NCI-H2227 treated with DMSO at 0.1 percent for 48 hours (cell line): ENCODE measurements at places on chromosomes 7 and 10.

- DNase-seq: peak; percentile 4
Measured at GRCh38 chr7:1432411-1433082, 26.7 kb downstream of the MICALL2 start.

DNA sequence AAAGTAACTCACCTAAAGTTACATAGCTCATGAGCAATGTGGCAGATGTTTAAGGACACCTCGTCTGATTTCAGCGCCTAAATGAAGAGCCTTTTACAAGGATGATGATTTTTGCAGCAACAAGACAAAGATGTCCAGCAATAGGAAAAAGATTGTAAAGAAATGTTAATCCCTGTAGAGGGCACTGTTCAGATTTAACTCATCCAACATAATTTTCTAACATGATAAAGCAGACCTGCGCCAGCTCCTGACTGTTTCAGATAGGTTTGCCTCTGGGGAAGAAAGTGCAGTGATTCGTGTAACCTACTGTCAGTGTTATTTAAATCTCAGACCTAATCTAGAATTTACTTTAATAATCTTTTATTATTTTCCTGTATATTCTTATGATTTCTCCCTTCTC, 595.2 kb downstream of the AUTS2 start:
- no peak for DNase-seq

DNA sequence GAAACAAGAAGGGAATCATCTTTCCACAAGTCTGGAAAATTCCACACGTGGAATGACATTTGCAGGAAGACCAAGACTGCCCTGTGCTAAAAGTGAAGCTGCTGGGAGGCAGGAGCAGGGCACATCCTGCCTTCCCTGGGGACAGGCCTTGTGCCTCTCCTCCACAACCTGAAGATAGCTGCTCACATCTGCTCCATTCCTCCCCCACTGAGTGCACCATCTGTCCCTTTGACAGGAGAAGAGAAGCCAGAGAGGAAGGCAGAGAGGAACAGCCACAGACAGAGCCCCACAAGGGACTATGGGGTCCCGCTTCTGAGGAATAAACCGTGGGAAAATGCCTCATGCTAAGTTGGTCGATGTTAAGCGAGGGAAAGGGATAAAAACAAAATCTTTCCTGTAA, 15.9 kb upstream of the FAM171A1 start:
- no peak for DNase-seq

DNA sequence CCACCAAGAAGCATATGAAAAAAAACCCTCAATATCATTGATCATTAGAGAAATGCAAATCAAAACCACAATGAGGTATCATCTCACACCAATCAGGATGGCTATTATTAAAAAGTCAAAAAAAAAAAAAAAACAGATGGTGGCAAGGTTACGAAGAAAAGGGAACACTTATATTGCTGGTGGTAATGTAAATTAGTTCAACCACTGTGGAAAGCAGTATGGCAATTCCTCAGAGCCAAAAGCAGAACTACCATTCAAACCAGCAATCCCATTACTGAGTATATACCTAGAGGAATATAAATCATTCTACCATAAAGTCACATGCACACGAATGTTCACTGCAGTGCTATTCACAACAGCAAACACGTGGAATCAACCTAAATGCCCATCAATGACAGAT, 46.0 kb downstream of the CNOT4 start:
- DNase-seq: no peak

DNA sequence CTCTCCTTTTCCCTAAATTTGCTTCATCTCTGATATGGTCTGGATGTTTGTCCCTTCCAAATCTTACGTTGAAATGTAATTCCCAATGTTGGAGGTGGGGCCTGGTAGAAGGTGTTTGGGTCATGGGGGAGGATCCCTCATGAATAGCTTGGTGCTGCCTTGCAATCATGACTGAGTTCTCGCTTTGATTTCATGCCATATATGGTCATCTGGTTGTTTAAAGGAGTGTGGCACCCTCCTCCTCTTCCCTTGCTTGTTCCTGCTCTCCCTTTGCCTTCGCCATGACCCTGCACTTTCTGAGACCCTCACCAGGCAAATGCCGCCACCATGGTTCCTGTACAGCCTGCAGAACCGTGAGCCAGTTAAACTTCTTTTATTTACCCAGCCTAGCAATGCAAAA, 14.5 kb downstream of the NOBOX start:
- DNase-seq: no peak

GRCh38 chr7:142516038-142516501, 233.2 kb upstream of the PRSS1 start:
- DNase-seq: no peak

DNA sequence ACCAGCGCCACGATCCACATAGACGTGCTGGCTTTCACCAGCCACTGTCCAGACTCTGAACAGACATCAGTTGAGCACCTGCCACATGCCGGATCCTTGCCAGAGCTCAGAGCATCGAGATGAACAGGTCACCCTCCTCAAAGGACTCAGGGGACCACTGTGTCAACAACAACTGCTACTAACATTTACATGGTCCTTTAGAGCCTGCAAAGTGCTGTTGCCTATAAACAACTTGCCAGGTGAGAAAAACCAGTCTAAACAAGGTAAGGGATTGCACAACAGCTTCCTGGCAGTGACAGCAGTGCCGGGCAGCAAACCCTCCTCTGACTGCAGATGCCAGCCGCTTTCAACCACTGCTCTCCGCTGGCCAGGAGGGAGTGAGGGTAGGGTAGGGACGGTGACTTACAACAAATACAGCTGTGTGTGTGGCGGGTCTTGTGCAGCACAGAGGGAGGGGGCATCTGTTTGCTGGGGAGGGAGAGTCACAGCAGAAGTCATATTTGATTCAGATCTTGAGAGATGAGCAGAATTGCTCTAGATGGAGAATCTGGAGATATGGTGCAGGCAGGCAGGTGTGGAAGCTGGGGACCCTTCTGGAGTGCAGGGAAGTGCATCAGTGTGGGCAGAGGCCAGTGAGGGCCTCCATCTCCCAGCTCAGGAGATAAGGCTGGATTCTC, 32.8 kb upstream of the RHEB start:
- DNase-seq: no peak

- DNase-seq: no peak
Measured at GRCh38 chr7:29040579-29040925, 82.4 kb upstream of the TRIL start.

GRCh38 chr7:17289074-17289645, 9.3 kb upstream of the AHR start:
- no peak for DNase-seq

- no peak for DNase-seq
Measured at GRCh38 chr7:32525839-32526238, 30.6 kb downstream of the AVL9 start.

DNA sequence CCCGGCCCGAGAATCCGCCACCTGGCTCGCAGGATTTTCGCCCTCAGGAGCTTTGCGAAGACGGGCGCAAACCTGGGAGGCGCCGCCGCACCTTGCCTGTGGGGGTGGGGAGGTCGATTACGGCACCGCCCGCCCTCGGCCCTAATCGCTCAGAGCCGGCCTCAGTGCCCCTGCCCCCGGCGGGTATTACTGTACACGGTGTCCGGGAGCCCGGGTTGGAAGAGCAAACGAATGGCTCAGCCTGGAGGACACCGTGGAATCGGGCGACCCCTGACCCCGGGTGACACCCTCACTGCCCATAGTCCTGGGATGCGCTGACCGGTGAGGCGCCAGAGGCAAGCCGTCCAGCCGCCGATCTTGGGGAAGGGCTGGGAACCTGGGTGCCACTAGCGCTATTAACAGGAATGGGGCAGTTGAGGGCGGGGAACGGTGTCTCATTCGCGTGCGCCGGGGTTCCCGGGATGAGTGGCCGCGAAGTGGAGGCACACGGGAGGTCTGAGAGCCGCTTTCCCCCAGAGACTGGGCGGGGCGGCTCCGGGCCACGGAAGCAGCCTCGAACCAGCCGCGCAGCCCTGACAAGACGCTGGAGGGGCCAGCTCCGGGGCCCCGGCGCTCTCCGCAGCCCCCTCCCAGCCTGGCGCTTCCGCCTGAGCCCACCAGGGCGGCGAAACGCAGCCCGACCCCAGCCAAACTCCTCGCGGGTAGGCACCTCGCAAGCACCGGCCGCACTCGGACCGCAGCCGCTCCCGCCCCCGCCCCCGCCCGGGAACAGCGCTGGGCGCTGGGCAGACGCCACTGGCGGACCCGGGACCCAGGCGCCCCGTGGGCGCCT, 167.5 kb downstream of the NRF1 start:
- no peak for DNase-seq

GRCh38 chr10:104351061-104351702, 2.5 kb upstream of the CFAP58 start:
- DNase-seq: no peak

DNA sequence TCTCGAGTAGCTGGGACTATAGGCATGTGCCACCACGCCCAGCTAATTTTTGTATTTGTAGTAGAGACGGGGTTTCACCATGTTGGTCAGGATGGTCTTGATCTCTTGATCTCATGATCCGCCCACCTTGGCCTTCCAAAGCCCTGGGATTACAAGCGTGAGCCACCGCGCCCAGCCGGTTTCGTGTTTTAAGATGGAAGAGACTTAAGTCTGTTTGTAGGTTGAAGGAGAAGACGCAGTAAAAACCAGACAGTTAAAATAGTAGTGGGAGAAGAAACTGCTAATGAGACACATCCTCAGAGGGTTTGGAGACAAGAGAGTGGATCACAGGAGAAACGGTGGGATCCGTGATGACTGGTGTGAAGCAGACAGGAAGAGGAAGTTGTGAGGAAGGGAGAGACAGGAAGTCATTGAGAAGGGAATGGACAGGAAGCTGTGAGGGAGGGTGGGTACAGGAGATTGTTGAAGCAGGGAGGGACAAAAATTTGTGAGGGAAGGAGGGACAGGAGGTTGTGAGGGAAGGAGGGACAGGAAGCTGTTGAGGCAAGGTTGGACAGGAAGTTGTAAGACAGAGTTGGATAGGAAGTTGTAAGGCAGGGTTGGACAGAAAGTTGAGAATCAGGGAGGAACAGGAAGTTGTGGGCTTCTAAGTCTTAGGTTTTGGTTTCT, 115.5 kb downstream of the WDFY4 start:
- no peak for DNase-seq

- DNase-seq: peak; percentile 37
Measured at GRCh38 chr7:70856901-70857630, 274.9 kb upstream of the GALNT17 start.

DNA sequence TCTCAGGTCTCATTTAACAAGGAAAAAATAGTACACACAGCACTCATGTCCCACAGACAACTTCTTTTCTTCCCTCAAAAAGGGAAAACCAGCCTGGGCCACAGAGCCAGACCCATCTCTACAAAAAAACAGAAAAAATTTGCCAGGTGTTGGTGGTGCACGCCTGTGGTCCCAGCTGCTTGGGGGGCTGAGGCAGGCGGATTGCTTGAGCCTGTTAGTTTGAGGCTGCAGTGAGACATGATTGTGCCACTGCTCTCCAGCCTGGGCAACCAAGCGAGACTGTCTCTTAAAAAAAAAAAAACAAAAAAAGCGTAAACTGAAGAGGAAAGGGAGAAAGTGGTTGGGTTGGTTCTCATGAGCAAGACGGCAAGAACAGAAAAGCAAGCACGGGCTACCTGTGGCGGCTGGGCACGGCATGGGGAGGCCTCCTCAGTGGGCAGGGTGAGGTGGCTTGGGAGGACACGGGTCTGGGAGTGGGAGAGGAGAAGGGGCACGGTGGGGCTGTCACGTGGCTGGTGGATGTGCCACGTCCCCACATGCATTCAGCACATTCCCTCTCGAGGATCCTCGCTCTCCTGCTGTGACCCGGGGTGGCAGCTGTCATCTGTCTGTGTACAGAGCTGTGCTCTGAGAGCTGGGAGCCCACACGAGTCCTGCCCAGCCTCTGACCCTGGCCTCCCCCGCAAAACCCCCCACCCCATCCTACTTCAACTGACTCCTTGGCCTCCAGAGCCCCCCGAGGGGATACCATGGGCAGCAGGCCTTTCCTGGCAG, 219.7 kb downstream of the MLLT10 start:
- no peak for DNase-seq

- no peak for DNase-seq
Measured at GRCh38 chr7:6533893-6534495, 17.3 kb downstream of the GRID2IP start.

- DNase-seq: no peak
Measured at GRCh38 chr7:157577796-157578339, 241.1 kb downstream of the DNAJB6 start.

DNA sequence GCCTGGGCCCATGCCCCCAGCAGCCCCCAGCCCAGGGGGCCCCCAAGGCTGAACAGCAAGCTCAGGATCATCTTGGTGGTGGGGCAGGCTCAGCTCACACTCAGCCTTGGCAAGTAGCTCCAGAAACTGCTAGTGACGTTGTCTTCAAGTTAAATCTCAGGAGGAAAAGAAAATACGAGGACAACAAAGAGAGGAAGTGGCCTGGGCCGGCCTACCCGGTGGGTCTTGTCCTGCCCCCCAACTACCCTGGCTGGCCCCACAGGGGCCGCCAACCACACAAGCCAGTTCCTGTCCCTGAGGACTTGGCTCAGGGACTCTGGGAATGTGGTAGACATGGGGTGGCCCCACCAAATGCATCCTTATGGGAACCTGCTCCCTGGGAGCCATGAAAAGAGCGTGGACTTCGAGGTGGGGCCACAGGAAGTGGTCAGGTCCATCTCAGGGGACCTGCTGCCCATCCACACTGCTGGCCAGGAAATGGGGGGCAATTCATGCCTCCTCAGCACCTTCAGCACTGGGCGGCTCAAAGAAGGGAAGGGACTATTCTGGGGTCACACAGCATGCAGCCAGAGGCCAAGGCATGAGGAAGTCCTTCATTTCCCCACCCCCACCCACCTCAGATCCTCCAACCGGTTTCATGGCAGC, at the start of gene MMRN2:
Gene MMRN2, minus strand, starts transcription at position 145 of the 645 bp plus-strand sequence. Its CDS starts 74 bp downstream, at position 71.
- no peak for DNase-seq

GRCh38 chr7:108066486-108066885, 63.5 kb upstream of the LAMB1 start:
- DNase-seq: no peak

DNA sequence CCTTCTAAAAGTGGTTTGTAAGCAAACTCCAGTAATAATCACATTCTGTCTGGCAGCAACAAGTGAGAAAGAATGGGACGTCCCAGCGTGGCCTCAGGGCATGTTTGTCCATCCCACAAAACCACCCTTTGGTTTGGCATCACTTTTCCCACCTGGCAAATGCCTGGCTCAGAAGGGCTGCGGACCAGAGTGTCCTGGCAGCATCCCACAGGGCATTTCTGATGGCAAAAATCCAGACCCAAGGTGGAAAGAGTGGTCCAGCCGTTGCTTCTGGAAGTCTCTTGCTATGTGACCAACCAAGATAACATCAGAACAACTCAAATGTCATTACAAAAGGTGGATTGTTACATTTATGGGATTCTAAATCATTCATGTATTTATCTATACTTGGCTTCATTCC, 174.4 kb downstream of the CREB5 start:
- no peak for DNase-seq

GRCh38 chr7:54838175-54838910, 79.3 kb upstream of the SEC61G start:
- no peak for DNase-seq
